ENCODE measurements at places on chromosomes 13 and 19. TPM values are rescaled to one million over a fixed set of nuclear protein-coding genes. Genes with fewer than 3 reads are reported as not detected.
A peak's percentile ranks its signal among the peaks of the same experiment; 100 is the strongest.

CAPNS1 gene
- 413 TPM for polyA plus RNA-seq

DNAAF3 gene
- 7.6 TPM for polyA plus RNA-seq

SHANK1 gene
- 2.0 TPM for polyA plus RNA-seq

DNA sequence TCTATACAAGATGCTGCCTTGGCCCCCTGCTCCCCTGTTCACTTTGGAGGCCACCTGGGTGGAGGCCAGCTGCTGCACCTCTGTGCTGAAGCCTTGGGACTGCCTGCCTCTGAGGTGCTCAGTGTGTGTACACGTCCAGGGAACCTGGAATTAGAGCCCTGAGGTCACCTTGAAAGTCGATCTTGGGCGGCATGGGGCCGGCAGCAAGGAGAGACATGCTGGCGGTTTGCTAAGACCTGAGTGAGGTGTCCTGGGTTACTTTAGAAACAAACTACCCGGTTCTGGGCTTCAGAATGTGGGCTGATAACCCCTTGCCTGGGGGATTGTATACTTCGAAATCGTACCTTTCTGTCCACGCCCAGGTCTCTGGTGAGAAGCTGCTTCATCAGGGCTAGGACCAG is 25.5 kb downstream of the TSSK6 start:
- no peak for DNase-seq

GRCh38 chr19:35154525-35155406 is at the start of gene FXYD5:
TSS of gene FXYD5 (plus strand) at chr19:35154735. CDS start at chr19:35155551, 816 bp downstream.
- DNase-seq, result peak; percentile 88

GRCh38 chr19:16227837-16228636 is 30.3 kb downstream of the AP1M1 start:
- no peak for DNase-seq

DNA sequence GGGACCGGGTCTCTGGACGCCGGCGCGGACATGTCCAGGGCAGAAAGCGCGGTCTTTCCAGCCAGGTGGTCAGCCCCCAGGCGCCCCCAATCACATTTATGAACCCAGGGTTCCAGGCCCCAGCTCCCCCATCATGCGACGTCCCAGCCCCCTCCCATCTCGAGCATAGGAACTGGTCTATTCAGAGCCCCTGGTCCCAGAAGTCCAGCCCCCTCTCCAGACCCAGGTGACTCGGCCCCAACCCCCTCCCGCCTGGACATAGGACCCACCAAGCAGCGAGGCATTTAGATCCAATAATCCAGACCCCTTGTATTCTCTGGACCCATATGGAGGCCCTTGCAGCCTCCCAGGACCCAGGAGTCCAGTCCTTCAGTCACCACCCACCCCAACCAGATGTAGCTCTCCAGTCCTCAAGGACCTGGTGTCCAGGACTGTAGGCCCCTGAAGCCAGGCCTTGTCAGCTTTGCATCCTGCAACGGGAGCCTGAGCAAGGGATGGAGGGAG is 501 bp downstream of the APLP1 start:
- DNase-seq, result no peak

DNA sequence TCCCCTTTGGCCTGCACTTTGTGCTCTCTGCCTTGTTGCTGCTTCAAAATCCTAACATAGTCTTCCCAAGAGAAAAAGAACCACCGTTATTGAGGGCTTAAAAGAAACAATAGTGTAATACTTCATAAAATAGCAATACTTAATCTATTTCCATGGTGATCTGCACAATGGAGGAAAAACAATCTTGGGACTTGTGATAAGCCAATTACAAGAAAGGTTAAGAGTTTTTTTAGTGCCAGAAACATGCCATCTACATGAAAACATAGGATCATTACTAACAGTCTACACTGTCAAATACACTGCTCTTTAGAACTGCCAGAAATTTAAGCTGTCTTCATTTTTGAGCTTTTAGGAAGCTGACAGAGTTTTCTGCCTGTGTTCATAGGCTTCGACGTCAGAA is 54.1 kb upstream of the MAB21L1 start:
- no peak for DNase-seq

LRG1 gene
- 0.68 TPM for polyA plus RNA-seq

SOX1 gene
- polyA plus RNA-seq, result not detected

GRCh38 chr13:112634102-112634501 is 46.1 kb upstream of the TUBGCP3 start:
- DNase-seq, result no peak

UPF3A gene
- 81.3 TPM for polyA plus RNA-seq

Data from cardiac muscle cell (in vitro differentiated cells and primary cell).